CD4-positive, alpha-beta T cell treated with Interleukin-12 subunit alpha and Interleukin-12 subunit beta, for 1 hour (primary cell): ENCODE measurements at places on chromosomes 1 and 21.

GRCh38 chr1:85196358-85196757 lies 4.5 kb downstream of the SYDE2 start:
- DNase-seq: no peak

GRCh38 chr1:86733340-86733739 lies 29.0 kb downstream of the SH3GLB1 start:
- no peak for DNase-seq

GRCh38 chr1:166544036-166544435 lies 295.2 kb upstream of the POGK start:
- DNase-seq: no peak

DNA sequence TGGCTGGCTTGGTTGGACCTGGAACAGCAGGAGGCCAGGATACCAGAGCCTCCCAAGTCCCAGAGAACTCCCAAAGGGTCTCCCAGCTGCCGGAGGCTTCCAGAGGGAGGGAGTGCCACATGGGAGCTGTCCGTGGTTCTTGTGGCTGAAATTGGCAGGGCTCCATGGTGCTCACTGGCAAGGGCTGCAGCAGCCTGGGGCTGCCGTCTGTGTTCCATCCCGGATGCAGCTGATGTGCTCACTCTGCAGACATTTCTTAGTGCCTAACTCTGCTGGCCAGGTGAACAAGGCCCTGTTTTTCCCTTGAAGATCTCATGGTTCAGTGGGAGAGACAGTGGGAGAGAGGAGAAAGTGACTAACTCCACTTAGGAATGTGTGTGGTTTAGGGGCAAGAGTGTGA lies 261.1 kb downstream of the CAMTA1 start:
- no peak for DNase-seq

DNA sequence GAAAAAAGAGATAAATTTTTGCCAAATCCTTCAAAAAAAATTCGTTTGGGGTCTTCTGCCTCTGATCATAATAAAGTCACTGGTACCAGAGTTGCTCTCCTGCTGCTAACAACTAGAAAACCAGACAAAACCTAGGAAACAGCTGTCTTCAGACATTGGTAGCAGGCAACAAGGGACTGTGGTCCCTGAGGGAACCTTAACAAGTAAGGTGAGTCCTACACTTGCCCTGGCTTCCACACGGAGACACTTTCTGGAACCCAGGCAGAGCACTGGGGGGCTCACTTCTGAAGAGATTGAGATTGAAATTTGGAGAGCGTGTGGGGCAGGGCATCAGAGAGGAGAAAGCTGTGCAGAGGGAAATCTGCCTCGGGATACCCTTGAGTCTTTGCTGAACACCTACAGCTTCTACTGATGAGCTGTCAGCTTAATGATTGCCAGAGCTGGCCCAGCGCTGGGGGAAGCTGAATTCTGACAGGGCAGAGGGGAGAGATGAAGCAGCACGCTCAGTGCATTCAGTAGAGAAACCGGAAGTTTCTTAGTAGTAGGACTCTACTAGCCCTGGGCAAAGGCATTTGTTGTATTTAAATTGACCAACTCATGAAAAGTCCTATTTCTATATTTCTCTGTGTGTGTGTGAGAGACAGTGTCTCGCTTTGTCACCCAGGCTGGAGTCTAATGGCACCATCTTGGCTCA lies 18.5 kb upstream of the FAM89A start:
- no peak for DNase-seq

GRCh38 chr1:243796016-243796415 lies 54.0 kb downstream of the AKT3 start:
- DNase-seq: no peak

DNA sequence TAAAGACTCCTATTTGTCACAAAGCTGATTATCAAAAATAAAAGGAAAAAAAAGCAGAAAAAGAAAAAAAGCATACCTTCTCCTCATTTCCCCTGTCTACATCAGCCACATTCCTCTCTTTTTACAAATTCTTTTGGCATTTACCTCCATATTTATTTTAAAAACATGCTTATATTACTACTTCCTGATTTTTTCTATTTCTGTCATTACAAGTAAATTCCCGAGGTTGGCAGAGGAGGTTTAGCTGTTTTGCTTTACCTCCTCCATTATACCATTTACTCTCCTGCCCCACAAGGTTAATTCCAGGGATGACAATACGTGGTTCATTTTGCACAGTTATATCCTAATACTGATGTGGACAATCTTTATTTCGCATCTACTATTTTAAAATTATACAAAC lies 26.3 kb upstream of the CD34 start:
- no peak for DNase-seq

DNA sequence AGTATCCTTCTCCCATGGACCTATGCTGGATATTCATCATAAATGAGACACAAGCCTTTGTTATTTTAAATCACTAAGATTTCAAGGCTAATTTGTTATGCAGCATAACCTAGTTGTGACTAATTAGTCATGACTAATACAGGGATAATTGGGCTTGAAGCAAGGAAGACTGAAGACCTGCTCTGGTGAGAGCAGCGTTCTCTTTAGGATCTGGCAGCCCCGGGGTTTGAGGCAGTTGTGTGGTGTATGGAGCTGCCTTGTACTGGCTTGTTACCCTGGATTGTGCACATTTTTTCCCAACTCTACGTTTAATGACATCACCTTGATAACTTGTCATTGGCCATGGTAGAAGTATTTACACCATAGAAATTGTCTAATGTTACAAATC lies 25.7 kb upstream of the SPAG17 start:
- DNase-seq: no peak

GRCh38 chr1:150560576-150561253 lies 11.5 kb downstream of the ADAMTSL4 start:
- DNase-seq: peak; percentile 86

- no peak for DNase-seq
Observed at GRCh38 chr1:245589906-245590305, 435.1 kb downstream of the KIF26B start.

DNA sequence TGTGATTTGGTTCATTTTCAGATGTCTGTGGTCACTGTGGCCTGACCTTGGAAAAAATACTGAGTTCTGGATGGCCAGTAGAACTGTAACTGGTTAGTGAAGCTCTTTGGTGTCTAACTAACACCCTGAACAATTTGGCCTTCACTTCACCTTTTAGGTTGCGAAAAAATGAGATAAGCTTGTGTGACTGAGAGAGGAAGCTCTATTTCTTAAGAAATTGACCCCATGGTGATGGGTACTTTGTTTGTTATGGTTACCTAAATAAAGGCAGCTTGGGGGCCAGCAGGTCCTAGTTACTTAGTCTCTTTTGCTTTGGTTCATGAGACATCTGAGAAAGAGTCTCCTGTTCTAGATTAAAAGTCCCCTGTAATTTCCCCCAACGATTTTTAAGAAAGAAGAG lies 181.6 kb downstream of the ZNF326 start:
- DNase-seq: no peak

GRCh38 chr1:5435414-5435813 lies 556.8 kb downstream of the NPHP4 start:
- no peak for DNase-seq

- no peak for DNase-seq
Observed at GRCh38 chr1:36108314-36108713, 16.7 kb downstream of the COL8A2 start.

- no peak for DNase-seq
Observed at GRCh38 chr1:234963904-234964702, 164.5 kb downstream of the TOMM20 start.

GRCh38 chr1:176884286-176884685 lies 280.2 kb downstream of the ASTN1 start:
- no peak for DNase-seq

- no peak for DNase-seq
Observed at GRCh38 chr1:230558324-230558723, 84.0 kb upstream of the COG2 start.

DNA sequence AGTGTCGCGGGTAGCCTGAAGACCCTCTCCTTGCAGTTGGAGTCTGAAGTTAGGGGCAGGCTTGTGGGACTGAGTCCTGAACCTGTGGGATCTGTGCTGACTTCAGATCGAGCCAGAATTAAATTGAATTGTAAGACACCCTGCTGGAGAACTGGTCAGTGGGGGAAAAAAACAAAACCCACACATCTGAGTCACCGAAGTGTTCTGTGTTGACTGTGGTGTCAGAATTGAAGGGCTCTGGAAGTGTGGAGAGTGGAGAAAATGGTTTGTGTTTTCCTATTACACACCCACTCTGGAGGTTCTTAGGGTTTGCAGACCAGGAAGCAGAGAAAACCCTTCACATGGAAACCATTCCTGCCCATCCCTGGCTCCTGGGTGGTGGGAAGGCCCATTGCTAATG lies 209.5 kb upstream of the GALNT2 start:
- no peak for DNase-seq

DNA sequence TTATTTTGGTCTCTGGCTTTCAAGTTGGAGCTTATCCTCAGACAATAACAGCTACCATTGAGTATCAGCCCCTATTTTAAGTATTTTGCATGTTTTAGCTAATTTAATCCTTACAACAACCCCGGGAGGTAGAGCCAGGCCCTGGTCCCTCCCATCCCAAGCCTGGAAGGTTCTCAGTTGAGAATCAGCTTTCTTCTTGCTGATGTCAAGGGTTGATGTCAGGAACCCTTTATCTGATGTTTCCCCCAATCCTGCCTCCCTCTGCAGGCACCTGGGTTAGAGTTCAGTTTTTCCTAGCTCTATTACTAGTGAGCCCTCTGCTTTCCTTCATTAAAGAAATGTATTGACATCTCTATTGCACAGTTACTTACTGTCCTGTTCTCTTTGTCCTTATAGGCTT lies 3.6 kb upstream of the SVBP start:
- DNase-seq: no peak

- DNase-seq: no peak
Observed at GRCh38 chr1:206693029-206693428, 8.3 kb downstream of the MAPKAPK2 start.

GRCh38 chr1:60017508-60018205 lies 55.9 kb downstream of the C1orf87 start:
- DNase-seq: no peak
